ENCODE measurements at places on chromosomes 4 and X.
A peak's percentile ranks its signal among the peaks of the same experiment; 100 is the strongest.

DNA sequence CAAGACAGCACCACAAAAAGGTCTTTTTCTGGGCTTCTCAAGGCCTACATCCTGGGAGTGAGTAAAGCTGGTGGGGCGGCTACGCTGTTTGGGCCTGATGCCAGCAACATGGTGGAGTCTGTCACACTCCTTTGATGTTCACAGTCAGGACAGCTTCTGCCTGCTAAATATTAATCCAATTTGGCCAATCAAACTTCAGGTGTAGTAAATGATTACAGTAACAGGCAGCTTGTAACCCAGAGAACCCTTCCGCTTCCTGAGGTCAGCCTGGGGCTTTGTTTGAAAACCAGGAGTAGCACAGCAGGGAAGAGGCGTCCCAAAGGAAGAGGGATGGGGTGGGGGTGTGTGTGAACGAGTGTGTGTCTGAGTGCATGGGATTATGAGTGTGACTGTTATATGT, 220.4 kb downstream of the MAML3 start:
- no peak for DNase-seq

GRCh38 chrX:17655211-17656034, 81.9 kb upstream of the SCML1 start:
- DNase-seq: peak; percentile 70

GRCh38 chr4:104571341-104571740, 76.6 kb upstream of the CXXC4 start:
- no peak for DNase-seq

GRCh38 chr4:185914583-185915199, 102.7 kb upstream of the SORBS2 start:
- DNase-seq: no peak

GRCh38 chrX:37543324-37543723, 28.1 kb upstream of the LANCL3 start:
- no peak for DNase-seq

GRCh38 chrX:66012094-66012534, 27.8 kb downstream of the VSIG4 start:
- DNase-seq: peak; percentile 76

- no peak for DNase-seq
Observed at GRCh38 chrX:18701621-18702361, 5.7 kb upstream of the PPEF1 start.

- no peak for DNase-seq
Observed at GRCh38 chr4:36226430-36227227, 17.7 kb downstream of the ARAP2 start.

- DNase-seq: peak; percentile 70
Observed at GRCh38 chrX:10015723-10016518, 48.8 kb downstream of the CLDN34 start.

DNA sequence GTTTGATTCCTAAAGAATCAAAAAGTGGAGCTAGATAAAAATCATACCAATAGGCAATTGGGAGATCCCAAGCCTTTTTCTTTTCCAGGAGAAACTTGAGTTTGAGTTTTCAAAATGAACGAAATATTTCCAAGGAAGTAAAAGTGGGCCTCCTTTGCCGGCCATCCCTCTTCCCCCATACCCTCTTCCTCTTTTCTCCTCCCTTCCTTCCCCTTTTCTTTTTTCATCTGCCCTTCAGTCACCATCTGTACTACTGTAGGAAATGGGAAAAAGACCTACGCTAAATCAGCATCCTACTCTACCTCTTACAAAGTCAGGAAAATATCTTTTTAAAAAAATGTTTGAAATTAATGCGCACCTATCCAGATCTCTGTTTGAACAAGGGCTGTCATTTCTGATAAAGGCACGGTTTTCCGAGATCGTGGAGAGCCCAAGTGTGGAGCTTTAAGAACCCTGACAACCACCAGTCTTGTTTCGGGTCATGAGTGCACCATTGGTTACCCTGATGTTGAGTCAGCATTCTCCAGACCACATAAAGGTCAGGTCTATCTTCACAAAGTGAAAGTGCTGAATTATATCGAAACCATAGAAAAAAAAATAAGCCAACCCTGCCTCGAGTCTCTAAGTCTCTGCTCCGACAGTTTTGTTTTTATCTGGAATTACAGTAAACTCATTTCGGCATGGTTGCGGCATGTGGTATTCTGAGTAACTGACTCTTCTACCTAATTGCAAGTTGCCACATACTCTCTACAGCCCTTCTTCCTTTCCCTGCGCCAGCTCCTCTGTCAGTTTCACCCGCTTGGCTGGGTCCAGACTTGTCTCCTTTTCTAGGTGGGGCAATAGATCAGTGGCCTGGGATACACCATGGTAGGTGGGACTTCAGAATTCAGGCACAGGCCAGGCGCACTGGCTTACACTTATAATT, 140.2 kb upstream of the KLF3 start:
- peak; percentile 81 for DNase-seq

DNA sequence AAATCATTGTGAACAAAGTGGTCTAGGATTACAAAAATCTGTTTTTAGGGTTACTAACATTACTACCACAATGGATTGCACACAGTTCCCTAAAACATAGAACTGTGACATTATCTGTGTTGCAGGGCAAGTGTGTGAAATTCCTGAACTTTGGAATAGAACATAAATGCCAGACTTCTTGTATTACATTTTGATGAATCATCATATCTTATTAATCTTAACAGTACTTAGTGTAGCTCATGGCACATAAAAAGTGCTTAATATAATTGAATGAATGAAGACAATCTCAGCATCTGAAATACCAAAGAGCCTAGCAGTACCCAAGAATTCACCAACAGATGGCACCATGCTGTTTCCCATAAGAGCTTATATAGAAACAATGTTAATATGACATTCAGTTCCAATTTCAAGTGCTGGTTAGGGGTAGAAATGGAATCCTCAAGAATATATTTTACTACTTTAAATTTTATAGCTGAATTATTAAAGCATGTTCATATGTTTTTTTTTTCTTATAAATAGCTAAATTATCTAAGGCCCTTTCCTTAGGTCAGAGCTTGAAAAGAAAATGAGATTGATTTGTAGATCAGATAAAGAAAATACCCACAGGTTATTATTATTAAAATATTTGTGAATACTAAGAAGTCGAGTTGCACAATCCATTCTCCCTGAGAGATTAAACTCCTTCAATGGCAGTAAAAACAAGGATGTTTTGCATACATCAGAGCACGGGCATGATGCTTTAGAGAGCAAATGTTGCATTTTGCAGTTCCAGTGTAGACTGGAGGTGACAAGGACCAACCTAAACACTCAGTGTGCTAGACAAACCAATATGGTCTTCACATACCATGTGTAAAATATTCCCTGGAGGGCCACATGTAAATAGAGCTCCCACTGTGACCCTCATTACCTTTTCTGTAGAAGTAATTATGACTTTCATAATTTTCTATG, 25.7 kb upstream of the SHISA3 start:
- peak; percentile 59 for DNase-seq

DNA sequence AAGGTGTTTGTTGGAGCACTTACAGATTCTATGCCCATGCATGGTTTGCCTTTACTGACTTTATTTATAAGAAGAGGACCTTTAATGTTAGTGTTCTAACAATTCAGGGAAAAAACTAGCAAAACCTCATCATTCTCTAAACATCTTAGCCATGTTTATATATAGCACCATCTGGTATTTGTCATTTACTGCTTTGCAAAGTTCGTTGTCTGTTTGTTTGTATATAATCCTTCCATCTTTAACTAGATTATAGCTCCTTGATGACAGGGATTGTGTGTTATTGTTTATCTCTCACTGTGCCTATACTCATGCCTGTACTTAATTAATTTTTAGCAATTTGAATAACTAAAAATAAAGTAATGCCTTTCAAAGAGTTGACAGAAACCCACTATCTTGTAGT, 170.6 kb upstream of the PACRGL start:
- DNase-seq: no peak

DNA sequence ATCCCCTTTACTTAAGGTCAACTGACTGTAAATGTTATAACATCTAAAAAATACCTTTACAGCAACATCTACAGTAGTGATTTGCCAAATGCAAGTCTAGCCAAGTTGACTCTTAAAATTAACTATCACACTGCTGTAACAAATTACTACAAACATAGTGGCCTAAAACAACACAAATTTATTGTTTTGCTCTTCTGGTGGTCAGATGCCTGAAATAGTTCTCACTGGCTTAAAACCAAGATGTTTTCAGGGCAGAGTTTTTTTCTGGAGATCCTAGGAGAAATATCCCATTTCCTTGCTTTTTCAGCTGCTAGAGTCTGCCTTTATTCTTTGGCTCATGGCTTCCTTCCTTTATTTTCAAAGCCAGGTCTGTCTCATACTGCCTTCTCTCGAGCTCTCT, 120.5 kb downstream of the ADGRL3 start:
- no peak for DNase-seq

GRCh38 chr4:147496500-147496899, 15.6 kb downstream of the EDNRA start:
- DNase-seq: no peak

DNA sequence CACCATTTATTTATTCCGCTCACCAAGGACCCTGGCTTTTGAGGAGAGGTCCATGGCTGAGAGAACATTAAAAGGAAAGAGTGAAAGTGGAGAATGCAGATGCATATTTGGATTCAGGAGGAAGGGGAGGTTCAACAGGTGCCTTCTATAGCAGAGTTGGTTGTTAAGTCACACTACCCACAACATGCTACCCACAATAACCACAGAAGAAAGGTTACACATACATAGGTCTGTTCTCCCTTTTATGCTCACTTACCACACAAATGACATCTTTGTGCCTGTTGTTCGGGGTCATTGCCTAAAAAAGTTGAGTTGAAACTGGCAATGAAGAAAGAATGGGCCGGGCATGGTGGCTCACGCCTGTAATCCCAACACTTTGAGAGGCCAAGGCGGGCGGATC, 587.4 kb downstream of the RPA4 start:
- DNase-seq: no peak

DNA sequence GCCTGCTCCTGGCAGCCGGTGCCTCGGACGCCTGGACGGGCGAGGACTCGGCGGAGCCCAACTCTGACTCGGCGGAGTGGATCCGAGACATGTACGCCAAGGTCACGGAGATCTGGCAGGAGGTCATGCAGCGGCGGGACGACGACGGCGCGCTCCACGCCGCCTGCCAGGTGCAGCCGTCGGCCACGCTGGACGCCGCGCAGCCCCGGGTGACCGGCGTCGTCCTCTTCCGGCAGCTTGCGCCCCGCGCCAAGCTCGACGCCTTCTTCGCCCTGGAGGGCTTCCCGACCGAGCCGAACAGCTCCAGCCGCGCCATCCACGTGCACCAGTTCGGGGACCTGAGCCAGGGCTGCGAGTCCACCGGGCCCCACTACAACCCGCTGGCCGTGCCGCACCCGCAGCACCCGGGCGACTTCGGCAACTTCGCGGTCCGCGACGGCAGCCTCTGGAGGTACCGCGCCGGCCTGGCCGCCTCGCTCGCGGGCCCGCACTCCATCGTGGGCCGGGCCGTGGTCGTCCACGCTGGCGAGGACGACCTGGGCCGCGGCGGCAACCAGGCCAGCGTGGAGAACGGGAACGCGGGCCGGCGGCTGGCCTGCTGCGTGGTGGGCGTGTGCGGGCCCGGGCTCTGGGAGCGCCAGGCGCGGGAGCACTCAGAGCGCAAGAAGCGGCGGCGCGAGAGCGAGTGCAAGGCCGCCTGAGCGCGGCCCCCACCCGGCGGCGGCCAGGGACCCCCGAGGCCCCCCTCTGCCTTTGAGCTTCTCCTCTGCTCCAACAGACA, 4.4 kb downstream of the SOD3 start:
- DNase-seq: no peak

- no peak for DNase-seq
Observed at GRCh38 chr4:139533511-139533910, 22.5 kb downstream of the SETD7 start.

GRCh38 chr4:21915761-21916160, 32.8 kb downstream of the KCNIP4 start:
- no peak for DNase-seq

DNA sequence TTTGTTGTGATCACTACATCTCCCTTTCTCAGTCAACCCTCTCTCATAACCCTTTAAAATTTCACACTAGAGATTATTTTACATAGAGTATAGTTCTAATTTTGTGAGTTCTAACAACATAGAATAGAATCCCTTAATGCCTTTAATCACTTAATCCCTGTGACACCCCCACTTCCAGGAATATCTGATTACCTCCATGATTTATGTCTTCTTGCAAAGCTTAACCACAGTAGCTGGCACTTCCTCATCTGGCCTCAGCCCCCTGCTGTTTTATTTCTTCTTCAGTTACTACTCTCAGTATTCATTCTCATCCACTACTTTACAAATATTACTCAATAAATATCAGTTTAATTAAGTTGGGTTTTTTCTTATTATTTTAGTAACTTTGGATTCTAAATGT, 340.9 kb downstream of the CENPC start:
- no peak for DNase-seq

- DNase-seq: no peak
Observed at GRCh38 chr4:20629186-20630106, 70.8 kb upstream of the PACRGL start.

GRCh38 chr4:152591396-152591795, 55.5 kb upstream of the FBXW7 start:
- DNase-seq: peak; percentile 75

- peak; percentile 57 for DNase-seq
Observed at GRCh38 chrX:79182616-79183015, 38.1 kb downstream of the GPR174 start.

GRCh38 chr4:81235982-81236749, 21.1 kb upstream of the PRKG2 start:
- DNase-seq: no peak

DNA sequence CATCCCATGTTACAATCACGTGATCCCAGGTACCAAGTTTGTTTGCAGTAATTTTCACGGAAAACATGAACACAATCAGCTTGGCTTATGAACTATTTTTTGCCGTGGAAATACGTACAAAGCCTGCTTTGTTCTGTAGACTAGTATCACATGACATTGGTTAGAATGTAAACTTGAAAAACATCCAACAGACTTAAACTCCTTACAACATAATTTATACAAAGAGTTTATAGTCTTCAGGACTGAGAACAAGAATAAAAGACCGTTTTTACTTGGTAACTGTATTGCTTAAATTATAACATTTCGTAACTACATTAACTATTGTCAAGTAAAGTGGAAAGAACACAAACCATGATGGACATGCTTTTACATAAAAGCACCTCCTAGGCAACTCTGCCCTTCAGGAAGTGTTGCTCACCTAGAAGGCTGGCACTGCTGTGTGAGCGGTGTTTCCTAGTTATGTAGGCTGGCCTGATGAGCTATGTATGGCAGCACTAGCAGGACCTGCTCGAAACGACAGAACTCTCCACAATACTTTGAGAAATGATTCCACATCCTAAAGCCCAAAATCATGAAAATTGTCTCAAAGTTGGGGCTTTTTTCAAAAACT, 41.8 kb upstream of the WDR1 start:
- no peak for DNase-seq

DNA sequence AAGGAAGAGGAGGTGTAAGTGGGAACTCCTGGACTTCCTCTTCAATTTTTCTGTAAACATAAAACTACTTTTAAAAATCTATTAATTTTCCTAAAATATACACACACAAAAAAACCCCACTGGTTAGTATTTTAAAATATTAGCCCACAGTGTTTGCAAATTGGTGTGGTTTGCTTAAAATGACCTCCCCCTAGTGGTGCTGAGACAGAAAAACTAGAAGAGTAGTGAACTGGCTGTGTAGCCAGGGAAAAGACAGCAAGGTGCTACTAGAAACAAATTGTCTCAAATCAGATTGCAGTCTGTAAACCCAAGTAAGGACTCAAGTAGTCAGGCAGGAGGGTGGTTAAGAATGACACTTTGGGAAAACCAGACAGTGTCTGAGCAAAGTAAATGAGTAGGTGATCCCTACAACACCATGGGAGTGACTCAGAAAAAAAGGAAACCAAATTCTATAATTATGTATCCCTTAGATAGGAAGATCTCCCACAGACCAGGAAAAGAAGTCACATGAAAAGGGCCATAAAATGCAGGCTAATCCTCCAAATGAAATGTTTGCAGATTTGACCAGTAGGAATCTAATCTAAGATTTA, 26.0 kb downstream of the AMTN start:
- DNase-seq: no peak
